ENCODE measurements at places on chromosomes 13 and 19. TPM values are rescaled to one million over a fixed set of nuclear protein-coding genes. Genes with fewer than 3 reads are reported as not detected.

Gene BST2
- 4.0 TPM for total RNA-seq

Gene C5AR1
- not detected for total RNA-seq

Gene SWSAP1
- total RNA-seq: 1.1 TPM

Gene EDDM13
- total RNA-seq: 1.8 TPM

Gene ZNF230
- total RNA-seq: 2.2 TPM

Gene KLF12
- 3.0 TPM for total RNA-seq

Gene TMC4
- total RNA-seq: not detected

Gene FCHO1
- 0.63 TPM for total RNA-seq

Gene TGFBR3L
- 0.26 TPM for total RNA-seq

Gene OVOL3
- total RNA-seq: not detected

Gene ZNF350
- 8.5 TPM for total RNA-seq

Gene ZNF443
- total RNA-seq: 6.7 TPM

Gene OR7C1
- total RNA-seq: not detected

Gene NFIX
- total RNA-seq: 22.3 TPM

Gene CDK8
- 13.0 TPM for total RNA-seq

Gene MCOLN1
- total RNA-seq: 2.8 TPM

Gene DMPK
- total RNA-seq: 5.0 TPM

Gene ZNF723
- not detected for total RNA-seq

Gene KCNRG
- 6.7 TPM for total RNA-seq

Gene SLC44A2
- 43.6 TPM for total RNA-seq

Gene RPS28
- 202 TPM for total RNA-seq

Gene ZNF28
- 14.0 TPM for total RNA-seq

Gene CLDN10
- total RNA-seq: 1.4 TPM

Gene ZFP30
- total RNA-seq: 11.7 TPM

Gene IZUMO2
- total RNA-seq: not detected

Gene USPL1
- 8.0 TPM for total RNA-seq

Gene ZNF296
- total RNA-seq: 0.13 TPM

Gene ZSCAN4
- not detected for total RNA-seq

Gene TMEM145
- total RNA-seq: 0.25 TPM
